ENCODE measurements at places on chromosomes 2 and 18.

DNA sequence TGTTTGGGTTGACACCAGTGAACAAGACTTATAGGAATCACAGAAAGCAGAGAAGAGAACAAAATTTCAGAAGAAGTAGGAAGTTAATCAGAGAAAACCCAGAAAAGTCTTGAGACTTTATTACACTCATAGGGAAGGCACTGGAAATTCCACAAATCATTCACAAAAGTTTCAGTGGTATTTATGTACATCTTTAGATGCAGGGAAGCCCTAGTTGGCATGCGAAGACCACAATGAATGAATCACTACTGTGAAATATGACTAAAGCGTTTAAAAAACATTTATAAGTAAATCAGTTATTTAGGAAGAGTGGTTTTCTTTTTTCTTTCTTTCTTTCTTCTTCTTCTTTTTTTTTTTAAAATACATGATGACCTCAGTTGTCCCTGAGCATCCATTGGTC lies 105.1 kb downstream of the NUP35 start:
- no peak for DNase-seq

GRCh38 chr2:40859617-40860016 lies 407.7 kb upstream of the SLC8A1 start:
- DNase-seq = no peak

- no peak for DNase-seq
These were observed 226.7 kb upstream of the ZNF804A start for GRCh38 chr2:184371641-184372040.

GRCh38 chr18:70377317-70377799 lies 88.5 kb downstream of the SOCS6 start:
- DNase-seq = no peak

- DNase-seq = no peak
These were observed 38.4 kb upstream of the DTNB start for GRCh38 chr2:25711675-25712354.

GRCh38 chr18:11909061-11909455 lies 941 bp upstream of the MPPE1 start:
- DNase-seq = no peak

- no peak for DNase-seq
These were observed 44.0 kb downstream of the CCDC85A start for GRCh38 chr2:56227811-56228210.

DNA sequence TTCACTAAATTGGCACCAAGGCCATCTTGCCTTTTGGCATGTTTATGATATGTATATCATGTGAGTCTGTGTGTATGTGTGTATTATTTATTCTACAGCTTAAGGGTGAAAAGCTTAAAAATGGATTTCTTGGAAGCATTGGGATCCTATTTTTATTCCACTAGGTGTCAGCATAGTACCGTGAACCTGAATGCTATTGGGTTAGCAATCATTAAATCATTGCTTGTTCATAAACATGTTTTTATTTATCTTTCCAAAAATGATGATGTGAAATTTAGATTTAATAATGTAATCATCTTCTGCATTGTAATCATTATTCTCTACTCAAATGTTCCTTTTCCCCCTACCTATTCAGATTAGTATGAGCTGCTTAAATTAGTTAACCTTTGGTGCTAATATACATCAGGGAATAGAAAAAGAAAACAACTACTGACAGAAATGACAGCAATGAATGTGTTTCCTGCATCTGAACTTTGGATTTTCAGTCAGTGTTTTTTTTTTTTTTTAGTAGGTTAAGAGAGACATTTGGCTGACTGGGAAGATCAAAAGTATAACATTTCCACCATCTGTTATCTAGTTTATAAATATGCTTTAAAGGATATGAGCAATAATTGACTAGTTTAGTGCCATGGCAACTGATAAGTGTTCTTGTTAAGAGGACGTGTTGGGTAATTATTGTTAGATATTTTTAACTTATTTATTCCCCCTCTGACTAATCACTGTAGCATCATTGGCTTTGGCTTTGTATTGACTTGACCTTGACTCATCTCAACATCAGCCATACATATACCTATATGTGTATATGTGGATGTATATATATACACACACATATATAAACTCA lies 14.1 kb upstream of the ZSWIM2 start:
- no peak for DNase-seq
